ENCODE measurements at places on chromosomes 1 and 21.

GRCh38 chr1:53071167-53071865, 9.3 kb downstream of the PODN start:
- DNase-seq, result no peak

DNA sequence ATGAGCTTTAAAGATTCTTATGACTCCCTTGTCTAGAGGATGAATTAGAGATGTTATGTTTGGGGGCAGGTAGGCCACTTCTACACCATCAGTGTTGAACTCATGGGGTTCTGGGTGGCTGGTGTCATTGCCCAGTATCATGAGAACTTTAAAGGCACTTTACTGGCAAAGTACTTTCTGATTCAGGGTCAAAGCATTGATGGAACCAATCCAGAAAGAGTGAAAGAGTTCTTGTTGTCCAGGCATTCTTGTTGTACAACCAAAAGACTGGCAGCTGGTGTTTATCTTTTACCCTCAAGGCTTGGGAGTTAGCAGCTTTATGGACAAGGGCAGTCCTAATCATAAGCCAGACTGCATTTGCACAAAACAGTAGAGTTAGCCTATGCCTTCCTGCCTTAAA, 673.0 kb downstream of the USP25 start:
- DNase-seq, result no peak

DNA sequence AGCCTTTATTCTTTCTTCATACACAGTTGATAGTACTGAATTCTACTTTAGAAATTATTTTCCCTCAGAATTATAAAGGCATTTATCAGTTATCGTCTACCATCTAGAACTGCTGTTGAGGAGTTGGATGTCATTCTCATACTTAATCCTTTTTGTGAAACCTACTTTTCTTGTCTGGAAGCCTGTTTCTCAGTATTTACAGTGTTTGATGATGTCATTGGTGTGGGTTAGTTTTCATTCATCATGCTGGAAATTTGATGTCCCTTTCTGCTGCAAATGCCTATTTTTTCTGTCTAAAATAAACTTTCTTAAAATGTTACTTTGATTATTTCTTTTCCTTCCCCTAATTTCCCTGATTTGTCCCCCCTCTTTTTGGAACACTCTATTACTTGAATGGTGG, 22.8 kb upstream of the ZNF281 start:
- DNase-seq, result no peak

GRCh38 chr1:163897412-163898155, 575.8 kb downstream of the NUF2 start:
- DNase-seq, result no peak

DNA sequence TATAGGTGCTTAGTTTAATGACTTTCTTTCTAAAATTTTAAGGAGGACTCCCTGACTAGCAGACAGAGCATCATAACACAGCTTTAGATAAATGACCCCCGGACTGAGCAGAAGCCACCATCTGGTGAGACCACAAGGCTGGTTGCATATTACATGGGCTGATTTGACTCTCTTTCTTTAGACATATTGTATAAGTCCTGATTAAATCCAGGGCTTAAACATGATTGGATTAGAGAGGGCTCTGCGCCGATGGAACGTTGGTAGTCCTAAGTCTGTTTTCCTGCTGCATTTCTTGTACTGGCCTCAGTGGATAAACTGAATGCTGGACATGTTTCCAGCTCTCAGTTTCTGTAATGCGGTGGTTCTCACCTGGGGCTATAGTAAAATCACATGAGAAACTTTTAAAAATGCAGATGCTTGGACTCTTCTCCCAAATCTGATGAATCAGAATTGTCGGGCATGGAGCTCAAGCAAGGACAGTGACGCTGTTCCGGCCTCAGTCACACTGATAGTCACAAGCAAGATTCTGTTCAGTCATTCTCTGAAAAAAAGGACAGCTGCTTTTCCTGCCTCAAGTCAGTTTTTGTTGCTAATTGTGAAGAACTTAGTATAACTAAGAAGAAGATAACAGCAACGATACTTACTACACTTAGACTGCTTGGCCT, 16.6 kb downstream of the DDI2 start:
- DNase-seq, result no peak

- peak; percentile 44 for DNase-seq
Measured at GRCh38 chr21:33441489-33442477, 38.0 kb downstream of the TMEM50B start.
